ENCODE measurements at places on chromosomes 11 and 22. TPM values are rescaled to one million over a fixed set of nuclear protein-coding genes. Genes with fewer than 3 reads are reported as not detected.

- DNase-seq: no peak
Measured at GRCh38 chr11:127919206-127920000, 668.0 kb downstream of the ETS1 start.

DNA sequence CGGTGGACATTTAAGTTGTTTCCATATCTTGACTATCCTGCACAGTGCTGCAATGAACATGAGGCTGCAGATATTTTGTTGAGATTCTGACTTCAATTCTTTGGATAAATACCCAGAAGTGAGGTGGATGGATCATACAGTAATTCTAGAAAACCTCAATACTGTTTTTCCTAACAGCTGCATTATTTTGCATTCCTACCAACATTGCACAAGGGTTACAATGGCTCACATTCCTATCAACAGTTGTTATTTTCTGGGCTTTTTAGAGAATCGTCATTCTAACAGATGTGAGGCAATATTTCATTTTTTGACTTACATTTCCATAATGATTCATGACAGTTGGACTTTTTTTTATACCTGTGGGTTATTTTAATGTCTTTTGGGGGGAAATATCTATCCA lies 716.9 kb upstream of the ANO3 start:
- DNase-seq: no peak

DNA sequence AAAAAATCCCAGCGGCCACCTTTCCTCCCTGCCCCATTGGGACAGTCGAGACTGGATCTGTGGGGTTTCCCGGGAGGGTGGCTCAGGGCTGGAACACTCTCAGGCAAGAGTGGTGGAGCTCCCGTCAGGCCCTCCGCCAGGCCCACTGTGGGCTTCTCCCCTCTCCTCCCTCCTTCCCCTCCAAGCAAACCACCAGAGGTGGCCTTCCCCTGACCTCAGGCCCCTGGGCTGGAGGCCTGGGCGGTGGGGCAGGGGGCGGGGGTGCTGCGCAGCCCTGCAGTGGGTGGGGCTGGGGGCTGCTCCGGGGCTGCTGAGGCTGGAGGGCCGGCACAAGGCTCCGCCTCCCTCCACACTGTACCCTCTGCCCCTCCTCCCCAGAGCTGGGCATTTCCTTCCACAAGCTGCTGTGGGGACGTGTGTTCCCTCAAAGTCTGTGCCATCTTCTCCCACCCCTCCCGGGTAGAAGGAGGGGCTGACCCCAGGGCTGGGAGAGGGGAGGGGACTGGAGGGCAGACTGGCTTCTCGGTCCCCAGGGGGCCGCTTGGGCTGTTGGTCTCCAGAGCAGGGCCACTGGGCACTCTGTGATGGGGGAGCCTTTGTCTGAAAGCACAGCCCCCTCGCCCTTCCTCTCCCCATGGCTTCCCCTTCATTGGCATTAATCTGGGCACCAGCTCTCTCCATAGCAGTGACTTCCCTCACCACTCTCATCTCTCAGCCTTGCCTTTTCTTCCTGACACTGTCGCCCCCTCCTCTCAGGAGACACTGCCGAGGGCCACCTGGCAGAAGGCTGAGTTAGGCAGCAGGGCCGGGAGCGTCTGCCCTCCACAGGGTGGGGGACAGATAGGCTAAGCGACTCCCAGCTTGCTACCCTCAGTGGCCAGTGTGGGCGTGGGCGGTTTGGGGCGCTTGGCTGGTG lies 7.1 kb downstream of the RCOR2 start:
- DNase-seq: no peak

- no peak for DNase-seq
Measured at GRCh38 chr11:70732881-70733196, 334.5 kb downstream of the CTTN start.

Gene AP2A2
- total RNA-seq: 31.4 TPM

Gene UBQLNL
- total RNA-seq: not detected

Gene UPK2
- not detected for total RNA-seq

Gene SPTBN2
- total RNA-seq: 0.08 TPM

Data from psoas muscle (tissue), 8 donors.